ENCODE measurements at places on chromosomes 16 and 17.

- no peak for DNase-seq
Measured at GRCh38 chr17:80389011-80389995, 25.7 kb upstream of the ENDOV start.

GRCh38 chr16:59305850-59306249 is 571.7 kb upstream of the GOT2 start:
- DNase-seq: no peak

GRCh38 chr17:30476726-30477082 is 504 bp upstream of the GOSR1 start:
- no peak for DNase-seq

DNA sequence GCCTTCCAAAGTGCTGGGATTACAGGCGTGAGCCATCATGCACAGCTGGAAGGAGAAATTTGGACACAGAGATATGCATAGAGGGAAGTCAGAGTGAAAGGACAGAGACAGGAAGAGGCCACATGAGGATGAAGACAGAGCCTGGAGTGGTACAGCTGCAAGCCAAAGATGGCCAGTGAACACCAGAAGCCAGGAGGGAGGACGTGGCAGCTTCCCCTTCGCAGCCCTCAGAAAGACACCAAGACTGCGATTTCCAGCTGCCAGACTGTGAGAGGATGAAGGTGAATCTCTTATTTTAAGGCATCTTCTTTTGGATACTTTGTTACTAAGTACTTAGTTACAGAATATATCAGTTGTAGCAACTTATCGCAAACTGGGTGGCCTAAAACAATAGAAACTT is 60.5 kb upstream of the PLCG2 start:
- DNase-seq: no peak

- no peak for DNase-seq
Measured at GRCh38 chr17:17989618-17990017, 17.0 kb downstream of the DRC3 start.

All from B cell (primary cell).